ENCODE measurements at places on chromosomes 2 and 18.

DNA sequence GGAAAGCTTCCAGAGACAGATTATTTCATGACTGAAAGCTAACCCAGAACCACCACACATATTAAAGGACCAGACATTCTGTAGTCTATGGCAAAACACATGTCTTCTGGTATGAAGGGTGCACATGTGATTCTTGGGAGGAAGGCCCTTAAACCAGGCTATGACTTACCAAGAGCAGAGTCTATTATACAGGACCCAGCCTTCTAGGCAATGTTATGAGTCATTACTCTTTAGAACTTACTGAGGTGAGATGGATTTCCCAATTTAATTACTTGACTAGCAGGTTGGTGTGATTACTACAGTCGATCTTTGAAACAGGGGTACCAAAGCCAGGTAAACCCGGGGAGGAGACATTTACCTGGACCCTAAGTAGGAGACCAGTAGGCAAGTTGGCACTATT lies 350.8 kb downstream of the TRIB2 start:
- no peak for DNase-seq

GRCh38 chr2:138030459-138030858 lies 66.2 kb downstream of the HNMT start:
- no peak for DNase-seq

DNA sequence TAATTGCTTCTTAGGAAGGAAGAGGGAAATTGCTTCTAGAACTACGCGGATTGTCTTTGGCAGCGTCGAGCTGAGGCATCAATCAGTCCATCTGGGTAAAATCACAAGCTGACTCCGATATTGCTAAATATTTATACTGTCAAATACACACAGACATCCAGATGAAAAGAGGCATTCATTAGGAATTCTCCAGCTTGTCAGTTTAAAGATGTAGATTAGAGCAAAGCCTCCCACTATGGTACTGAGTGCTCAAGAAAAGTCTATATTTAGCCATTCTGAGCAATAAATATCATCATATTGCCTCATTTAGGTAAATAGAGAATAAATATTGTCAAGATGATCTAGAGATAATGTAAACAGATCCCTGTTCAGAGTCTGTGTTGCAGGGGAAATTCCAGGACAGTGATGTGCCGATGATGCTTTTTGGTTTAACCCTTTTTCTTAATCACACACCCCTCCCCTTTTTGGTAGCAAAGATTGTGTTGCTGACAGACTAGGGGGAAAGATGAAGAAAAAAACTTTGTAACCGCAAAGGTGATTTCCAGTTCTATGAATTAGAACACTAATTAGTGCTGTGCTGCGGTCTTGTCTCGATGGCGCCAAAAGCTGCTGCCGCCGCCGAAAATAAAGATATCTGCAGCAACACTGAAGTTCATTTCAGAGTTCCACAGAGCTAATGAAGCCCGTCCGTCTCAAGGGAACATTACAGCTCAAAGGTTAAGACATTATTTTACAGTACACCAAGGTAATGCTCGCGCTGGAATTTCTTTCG lies 171.8 kb downstream of the PTGR3 start:
- DNase-seq, result no peak

GRCh38 chr2:200786423-200786822 lies 25.3 kb upstream of the BZW1 start:
- no peak for DNase-seq

- peak; percentile 25 for DNase-seq
Measured at GRCh38 chr2:133956434-133956935, 297.4 kb upstream of the MGAT5 start.

DNA sequence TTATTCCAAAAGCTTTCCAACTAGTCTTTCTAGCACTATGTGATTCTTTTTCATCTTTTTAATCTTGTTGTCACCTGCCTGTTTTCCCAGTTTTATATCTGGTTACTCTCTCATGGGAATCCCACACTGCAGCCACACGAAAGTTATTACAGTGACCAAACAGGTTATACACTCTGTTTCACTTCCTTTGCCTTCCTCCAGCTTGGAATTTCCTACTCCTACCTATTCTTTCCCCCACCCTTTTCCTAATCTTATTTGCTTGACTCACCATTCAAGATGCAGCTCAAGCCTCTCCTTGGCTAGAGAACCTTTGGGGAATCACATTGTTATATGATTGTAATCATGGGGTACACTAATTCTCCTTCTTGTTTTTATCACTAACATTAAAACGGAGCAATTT lies 13.4 kb upstream of the TLK1 start:
- DNase-seq, result no peak

- no peak for DNase-seq
Measured at GRCh38 chr2:241680827-241681599, 5.6 kb downstream of the DTYMK start.
